KBM-7 (cell line): ENCODE measurements at places on chromosomes 6 and 20.
A peak's percentile ranks its signal among the peaks of the same experiment; 100 is the strongest.

DNA sequence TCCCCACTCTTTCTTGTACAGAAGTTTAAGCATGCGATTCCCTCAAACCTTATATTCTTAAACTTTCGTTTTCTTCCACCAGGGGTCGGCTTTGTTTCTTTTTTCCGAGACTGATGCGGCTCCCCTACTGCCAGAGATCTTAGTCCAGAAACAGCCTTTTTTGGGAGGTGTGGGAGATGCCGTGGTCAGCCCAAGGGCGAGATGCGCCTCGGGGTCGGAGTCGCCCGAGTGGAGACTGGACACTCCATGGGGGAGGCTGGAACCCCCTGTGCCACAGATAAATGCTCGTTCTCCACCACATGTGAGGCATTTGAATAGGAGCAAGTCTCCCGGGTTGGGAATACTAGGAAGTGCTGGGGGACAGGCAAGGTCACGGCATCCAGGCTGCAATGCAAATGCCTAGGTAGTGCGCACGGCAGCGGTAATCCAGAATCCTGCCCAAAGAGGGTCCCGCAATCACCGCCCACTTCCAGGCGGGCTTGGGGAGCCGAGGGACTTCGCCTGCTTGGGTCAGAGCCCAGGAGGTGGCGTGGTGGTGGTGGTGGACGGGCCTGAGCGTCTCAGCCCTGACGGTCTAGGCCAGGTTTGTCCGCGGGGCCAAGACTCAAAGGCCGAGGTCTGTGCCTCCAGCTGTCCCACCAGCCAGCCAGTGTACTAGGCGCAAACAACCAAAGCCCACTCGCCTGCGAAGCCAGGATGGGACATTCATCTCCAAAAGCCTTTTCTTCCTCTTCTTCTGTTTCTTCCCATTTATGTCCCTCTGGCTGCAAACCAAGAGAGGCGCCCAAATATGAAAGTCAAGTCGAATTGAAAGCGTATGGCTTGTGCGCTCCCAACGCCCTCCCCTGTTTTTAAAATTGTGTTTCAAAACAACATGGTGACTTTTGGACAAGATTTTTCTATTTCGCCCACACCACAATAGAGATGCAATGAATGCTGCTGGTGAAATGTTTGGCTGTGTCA lies 39.3 kb upstream of the OSTM1 start:
- peak; percentile 81 for DNase-seq

- DNase-seq, result no peak
Observed at GRCh38 chr6:169162249-169162648, 91.4 kb downstream of the THBS2 start.

DNA sequence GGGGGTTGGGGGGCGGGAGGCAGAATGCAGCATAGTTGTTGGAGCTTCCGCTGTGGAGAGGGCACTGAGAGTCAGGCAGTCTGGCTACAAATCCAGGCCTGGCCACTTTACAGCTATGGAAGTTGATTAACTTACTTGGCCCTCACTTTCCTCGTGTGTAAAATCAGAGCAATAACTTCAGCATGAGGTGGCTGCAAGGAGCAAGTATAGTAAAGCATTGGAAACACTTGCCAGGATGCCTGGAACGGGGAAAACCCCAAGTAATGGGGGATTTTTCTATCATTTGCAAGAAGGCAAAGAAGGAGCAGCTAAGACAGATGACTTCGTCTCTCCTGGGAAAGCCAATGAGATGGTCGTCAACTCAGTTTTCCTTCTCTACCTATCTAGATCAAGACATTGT lies 35.8 kb downstream of the AGPAT4 start:
- no peak for DNase-seq

GRCh38 chr6:89842228-89842627 lies 12.5 kb downstream of the CASP8AP2 start:
- no peak for DNase-seq

GRCh38 chr6:166784691-166785090 lies 157.6 kb upstream of the RPS6KA2 start:
- no peak for DNase-seq

GRCh38 chr20:53128004-53128403 lies 155.8 kb downstream of the TSHZ2 start:
- DNase-seq, result no peak

GRCh38 chr6:15090145-15090579 lies 155.7 kb upstream of the JARID2 start:
- no peak for DNase-seq

DNA sequence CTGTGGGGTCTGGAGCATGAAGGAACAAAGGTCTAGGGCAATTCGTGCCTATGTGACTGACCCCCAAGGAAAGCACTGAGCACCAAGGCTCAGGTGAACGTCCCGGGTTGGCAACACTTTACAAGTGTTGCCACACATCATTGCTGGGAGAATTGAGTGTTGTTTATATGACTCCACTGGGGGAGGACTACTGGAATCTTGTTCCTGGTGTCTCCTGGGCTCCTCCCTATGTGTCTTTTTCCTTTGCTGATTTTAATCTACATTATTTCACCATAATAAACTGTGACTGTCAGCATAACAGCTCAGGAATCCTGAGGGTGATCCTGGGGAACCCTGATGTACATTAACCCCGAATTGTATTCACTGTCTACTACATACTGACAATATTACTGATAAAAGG lies 207.7 kb upstream of the BMP2 start:
- no peak for DNase-seq

DNA sequence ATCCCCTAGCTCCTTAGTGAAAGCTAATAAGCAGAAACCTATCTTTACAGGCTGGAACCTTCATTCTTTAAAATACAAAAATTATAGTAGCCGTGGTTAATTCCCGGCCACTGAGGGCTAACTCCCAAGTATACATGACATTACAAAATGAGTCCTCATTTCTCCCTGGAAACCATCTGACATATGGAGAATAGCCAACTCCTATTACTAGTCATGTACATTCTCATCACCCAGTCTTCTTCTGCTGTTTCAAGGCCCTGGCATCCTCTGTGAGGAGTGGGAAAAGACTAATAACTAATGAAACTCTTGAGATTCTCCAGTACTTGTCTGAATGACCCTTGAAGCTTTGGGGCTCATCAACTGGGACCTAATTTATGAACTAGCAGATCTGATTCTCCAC lies 30.2 kb downstream of the CSNK2A1 start:
- no peak for DNase-seq

DNA sequence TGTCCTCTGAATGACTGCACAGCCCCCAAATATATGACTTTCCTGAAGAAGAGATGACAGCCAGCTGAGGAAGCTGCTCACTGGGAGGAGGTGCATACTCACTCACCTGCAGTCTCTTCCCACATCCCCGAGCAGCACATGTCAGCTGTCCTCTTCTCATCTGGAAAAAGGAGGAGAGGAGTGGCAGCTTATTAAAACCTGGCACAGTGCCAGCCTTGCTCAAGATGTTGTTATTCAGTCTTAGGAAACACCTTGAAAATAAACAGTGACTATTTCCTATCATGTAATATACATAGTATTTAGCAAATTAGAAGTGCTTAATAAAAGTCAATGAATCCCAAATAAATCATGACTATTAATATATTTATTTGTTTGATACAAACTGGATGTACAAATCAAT lies 232.9 kb downstream of the EPM2A start:
- DNase-seq, result no peak

DNA sequence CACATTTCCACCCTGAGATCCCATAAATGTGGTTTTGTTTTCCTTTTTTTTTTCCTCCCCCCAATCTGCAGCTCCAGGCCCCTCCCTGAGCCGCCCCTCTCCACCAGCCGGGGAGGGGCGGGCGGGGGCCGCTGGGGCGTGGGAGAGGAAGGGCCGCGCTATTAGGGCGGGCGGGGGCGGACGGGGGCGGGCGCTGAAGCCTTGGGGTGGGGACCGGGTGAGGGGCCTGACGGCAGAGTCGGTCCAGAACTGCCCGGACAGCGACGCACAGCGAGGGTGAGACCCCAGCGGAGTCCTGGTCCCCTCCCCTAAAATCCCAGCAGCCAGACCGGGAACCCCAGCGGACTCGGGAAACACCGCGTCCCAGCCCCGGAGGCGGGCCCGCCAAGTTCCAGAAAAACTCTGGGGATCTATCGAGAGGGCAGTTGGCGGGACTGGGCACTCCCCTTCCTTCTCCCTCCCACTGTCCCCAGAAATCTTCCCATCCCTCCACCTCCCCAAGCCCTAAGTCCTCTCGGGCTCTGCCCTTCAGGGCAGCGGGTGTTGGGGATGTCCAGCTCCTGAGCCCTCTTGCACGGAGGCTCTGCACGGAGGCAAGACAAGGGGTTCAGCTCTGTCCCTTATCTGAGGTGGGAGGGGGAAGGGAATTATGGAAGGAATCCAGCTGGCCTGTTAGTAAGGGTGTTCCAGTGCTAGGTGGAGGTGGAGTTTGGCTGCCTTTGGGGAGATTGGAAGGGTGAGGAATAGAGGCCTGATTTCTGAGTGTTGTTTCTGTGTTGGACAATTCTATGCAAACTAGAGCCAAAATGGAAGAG lies at the start of gene PRICKLE4:
TSS of gene PRICKLE4 (plus strand) at position 232 of the 815 bp plus-strand sequence. CDS start 2,692 bp downstream, outside the sequence.
- no peak for DNase-seq

GRCh38 chr6:2035826-2036709 lies 209.3 kb downstream of the GMDS start:
- DNase-seq, result no peak

DNA sequence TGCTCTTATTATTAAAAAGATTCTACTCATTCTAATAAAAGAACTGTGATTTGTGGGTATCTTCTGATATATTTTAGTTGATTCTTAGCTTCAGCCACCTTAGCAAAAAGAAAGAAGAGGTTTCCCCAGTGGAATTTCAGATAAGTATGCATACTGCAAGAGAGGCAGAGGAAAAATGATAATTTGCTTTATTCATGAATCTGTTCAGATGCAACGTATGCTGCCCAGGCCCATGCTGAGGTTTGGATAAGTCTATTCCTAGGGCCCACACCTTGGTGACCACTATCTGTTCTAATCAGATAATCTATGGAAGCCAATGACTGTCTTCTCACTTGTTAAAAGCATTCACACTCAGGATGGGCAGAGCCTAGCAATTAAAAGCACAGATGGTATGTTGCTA lies 194.0 kb downstream of the HIVEP2 start:
- no peak for DNase-seq

- DNase-seq, result peak; percentile 39
Observed at GRCh38 chr6:31922942-31923341, 4.6 kb upstream of the C2 start.

DNA sequence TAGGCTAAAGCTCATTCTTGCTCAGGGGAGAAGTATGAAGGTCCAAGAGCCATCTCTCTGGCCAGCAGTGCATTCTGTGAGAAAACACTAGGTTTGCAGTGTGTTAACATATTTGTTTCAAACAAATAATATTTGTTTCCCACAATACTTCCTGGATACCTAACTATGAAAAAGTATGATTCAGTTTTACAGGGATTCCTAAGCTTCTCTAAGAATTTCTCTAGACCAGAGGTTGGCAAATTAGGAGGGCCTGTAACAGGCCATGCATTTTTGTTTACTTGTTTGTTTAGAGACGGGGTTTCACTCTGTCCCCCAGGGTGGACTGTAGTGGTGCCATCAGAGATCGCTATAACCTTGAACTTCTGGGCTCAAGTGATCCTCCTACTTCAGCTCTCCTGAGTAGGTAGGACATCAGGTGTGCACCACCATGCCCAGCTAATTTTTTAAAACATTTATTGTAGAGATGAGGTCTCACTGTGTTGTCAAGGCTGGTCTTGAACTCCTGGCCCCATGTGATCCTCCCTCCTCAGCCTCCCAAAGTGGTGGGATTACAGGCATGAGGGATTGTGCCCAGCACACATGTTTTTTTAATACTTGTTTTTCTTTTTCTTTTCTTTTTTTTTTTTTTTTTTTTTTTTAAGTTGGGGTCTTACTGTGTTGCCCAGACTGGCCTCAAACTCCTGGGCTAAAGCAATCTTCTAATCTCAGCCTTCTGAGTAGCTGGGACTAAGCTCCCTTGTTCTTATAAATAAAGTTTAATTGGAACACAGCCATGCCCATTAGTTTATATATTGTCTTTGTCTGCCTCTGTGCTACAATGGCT lies 71.7 kb downstream of the ADGRG6 start:
- DNase-seq, result no peak

- DNase-seq, result peak; percentile 85
Observed at GRCh38 chr6:37210313-37210968, 40.5 kb downstream of the PIM1 start.

- DNase-seq, result no peak
Observed at GRCh38 chr6:138605958-138606357, 106.7 kb upstream of the NHSL1 start.

GRCh38 chr6:155890409-155890808 lies 434.8 kb upstream of the NOX3 start:
- no peak for DNase-seq

DNA sequence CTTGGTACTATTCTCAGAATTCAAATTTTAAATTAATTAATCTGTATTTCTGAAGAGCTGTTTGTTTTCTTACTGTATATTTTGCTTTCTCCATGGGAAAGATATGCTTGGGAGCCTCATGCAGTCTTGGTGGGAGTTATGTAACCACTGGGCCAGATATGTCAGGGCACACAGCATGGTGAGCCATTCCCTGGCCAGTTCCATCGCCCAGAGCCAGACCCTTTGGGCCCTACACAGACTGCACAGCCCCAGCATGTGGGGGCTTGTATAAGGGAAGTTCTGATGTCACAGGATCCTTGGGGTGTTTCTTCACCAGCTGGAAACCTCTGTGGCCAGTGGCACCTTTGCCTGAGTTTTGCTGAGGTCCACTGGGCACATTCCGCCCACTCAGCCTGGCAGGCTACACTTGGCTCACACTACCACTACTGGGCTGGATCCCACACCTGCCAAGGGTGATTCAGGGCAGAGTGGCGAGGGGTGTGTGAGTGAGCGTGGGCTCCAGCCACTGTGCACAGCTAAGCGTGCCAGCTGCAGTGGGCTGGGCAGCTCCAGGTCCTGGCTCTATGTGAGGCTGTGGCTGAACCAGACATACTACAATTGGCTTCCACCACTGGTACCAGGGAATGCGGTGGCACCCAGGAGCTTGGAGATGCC lies 293.5 kb downstream of the ARHGAP18 start:
- DNase-seq, result no peak

GRCh38 chr20:23205611-23206041 lies 119.5 kb upstream of the CD93 start:
- no peak for DNase-seq

- no peak for DNase-seq
Observed at GRCh38 chr6:32158052-32158451, 4.1 kb downstream of the PPT2 start.

DNA sequence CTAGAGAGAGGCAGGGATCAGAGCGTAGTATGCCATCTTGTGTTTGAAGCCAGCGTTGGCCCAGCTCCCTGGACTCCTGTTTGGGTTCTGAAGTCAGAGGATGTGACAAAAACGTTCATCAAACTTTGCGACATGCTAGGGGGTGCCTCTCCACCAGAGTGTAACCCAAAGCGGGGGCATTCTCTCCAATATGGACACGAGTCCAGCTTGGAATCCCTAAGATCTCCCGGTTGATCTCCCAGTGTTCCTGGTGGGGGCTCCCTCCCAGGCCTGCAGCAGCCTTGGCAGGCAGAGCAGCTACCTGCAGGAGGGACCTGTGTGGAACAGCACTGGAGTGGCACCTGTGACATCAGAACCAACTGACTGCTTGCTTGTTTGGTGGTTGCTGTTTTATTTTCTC lies 218.8 kb upstream of the ECI2 start:
- no peak for DNase-seq

DNA sequence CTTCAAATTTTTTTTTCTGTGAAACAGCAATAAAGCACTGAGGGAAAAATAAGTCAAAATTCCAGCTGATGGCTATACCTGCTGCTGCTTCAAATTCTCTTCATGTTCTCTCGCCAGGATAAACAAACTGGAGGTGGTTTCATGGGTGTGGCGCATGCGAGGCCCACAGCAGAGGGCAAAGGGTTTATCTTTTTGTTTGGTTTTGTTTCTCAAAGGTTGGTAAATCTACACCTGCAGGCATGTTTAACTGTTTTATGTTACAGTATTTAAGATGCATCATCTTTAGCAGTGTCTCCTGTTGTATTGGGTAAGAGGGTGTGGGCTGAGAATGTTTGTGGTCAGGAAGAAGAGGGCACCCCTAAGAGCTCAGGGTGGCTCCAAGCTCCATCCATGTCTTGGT lies 342.2 kb downstream of the CDH26 start:
- no peak for DNase-seq
